ENCODE measurements at places on chromosomes 16 and 17.

DNA sequence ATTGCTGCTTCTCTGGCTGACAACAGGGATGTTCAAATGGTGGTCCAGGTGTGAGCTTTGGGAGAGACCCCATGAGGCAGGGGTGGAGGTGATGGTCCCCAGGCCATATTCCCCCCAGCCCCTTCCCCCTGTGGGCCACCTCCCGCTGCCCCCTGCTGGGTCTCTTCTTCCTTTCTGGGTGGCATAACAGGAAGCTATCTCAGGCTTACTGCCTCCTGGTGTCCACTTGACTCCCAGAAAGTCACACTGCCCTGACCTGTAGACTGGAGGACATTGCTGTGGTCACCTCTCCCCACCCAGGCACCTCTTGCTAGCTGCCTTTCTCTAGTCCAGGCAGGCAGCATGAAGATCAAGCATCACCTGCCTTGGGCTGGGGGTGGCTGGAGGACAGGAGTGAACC is 46.4 kb upstream of the PLCG2 start:
- DNase-seq: no peak

DNA sequence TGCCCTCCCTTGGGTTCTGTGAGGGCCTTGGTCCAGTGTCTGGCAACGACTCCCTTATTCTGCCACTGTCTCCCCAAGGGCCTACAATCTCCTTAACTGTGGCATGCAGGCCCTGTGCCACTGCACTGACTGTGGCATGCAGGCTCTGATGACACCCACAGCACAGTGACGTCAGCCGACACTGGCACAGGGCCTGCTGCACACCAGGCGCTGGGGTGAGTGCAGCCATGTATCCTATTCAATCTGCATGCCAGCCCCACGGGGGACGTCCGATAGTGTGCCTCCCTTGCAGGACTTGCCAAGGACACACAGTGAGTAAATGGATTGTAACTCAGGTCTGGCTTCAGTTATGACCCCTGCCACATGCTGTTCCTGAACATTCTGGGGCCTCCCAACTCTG is 39.8 kb upstream of the RASD1 start:
- DNase-seq: no peak

DNA sequence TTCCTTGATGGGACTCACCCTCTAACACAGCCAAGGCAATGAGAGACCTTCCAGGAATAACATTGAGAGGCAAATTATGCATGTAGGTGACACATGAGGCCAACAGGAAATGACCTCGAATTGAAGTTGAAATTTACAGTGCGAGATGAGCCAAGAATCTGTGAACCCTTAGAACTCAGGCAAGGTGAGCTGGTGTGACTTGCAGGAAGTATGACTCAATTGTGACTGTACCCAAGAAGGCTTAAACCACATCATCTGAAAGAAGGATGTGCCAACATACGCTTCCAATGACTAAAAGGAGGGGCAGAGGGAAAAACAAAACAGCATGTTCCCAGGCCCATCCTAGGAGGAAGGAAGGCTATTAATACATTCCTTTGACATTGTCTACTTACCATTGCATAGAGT is 44.8 kb downstream of the PITPNC1 start:
- DNase-seq: peak; percentile 39

- DNase-seq: no peak
Observed at GRCh38 chr16:66091471-66091891, 275.0 kb upstream of the CDH5 start.

GRCh38 chr17:44915862-44916780 is 821 bp upstream of the GFAP start:
- no peak for DNase-seq

- no peak for DNase-seq
Observed at GRCh38 chr17:79085921-79086551, 11.4 kb downstream of the ENGASE start.

DNA sequence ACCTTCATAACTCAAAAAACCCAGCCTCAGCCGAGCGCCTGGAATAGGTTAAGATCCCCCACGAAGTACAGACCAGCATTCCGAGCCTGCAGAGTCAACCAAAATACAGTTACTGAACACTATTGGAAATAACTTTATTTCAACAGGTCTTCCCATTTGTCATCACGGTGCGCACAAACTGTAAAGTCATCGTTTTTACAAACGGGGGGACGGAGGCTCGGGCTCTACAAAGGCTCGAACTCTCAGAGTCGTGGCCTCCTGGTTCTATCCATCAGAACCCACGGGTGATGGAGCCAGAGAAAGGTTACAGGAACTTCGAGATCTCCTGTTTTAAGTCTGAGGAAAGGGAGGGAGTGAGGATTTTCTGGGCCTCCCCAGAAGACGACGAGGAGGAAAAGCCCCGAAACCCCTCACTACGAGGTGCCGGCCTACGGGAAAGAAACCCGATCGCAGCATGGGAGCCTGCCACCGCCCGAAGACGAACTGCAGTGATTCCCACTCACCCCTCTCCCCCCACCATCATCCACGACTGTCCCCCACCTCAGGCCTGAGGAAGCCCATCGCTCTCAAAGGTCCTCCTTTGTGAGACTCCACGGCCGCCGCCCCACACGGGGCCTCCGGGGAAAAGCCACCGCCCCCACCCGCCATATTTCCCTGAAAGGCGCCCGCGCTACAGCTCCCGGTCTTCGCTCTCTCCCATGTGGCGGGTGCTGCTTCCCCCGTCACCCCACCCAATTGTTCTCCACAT is 917 bp downstream of the YWHAE start:
- no peak for DNase-seq

- no peak for DNase-seq
Observed at GRCh38 chr16:5633845-5634440, 536.3 kb upstream of the EEF2KMT start.

DNA sequence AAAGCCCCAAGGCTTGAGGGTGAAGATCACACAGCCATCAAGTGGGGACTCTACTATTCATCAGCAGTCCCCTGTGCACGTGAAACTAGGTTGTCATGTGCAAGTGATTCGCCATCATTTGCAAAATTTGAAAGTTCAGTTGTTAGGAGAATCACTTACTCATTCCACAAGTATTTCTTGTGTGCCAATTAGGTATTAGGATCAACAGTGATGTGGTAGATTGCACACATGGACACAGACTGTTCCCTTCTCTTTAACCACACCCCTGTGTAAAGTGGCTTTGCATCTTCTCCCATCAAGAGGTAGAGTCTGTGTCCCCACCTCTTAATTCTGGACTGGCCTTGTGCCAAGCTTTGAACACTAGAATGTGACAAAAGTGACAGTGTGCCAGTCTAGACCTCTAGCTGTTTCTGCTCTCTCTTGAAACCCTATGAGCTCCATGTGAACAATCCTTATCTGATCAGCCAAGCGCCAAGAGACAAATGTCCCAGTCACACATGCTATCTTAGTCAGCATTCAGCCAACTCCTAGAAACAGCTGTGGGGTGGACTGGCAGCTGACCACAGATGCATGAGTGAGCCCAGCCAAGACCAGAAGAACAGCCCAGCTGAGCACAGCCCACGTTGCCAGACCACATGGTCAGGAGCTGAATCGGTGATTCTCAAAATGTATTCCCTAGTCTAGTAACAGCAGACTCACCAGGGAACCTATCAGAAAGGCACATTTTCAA is 31.5 kb upstream of the SHISA9 start:
- DNase-seq: no peak

DNA sequence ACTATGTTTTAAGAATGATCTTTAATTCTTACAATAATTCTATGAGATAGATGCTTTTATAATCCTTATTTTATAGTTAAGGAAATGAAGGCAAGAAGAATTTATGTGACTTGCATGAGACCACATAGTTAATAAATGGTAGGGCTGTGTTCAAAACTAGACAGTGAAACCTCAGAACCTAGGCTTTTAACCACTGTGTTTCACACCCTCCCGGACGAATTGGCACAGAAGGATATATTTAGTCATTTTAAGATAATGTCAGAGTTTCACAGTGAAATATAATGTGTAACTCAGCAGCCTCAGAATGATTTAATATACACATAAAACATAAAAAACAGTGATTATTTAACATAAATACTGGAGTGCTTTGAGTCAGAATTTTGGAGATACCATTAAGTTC is 57.0 kb downstream of the NSRP1 start:
- no peak for DNase-seq

DNA sequence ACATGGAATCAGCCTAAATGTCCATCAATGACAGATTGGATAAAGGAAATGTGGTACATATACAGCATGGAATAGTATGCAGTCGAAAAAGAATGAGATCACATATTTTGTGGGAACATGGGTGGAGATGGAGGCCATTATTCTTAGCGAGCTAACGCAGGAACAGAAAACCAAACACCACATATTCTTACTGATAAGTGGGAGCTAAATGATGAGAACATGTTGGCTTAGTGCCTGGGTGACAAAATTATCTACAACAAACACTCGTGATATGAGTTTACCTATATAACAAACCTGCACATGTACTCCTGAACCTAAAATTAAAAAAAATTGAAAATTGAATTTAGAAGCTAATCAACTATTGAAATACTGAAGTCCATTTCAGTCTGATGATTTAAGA is 6.1 kb downstream of the ANKS4B start:
- DNase-seq: no peak

DNA sequence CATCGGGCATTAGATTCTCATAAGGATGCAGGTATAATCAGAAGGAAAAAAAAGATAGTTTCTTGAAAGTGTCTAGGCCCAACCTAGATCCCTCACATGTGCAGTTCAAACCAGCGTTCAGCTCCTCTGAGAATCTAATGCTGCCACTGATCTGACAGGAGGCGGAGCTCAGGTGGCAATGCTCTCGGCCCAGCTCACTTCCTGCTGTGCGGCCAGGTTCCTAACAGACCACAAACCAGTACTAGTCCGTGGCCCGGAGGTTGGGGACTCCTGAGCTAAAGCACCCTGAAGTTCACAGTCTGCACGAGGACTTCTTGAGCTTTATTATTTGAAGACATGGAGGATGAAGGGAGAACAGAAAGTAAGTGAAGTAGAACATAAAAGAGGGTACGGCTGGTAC is 16.8 kb downstream of the SMCR8 start:
- DNase-seq: no peak

GRCh38 chr16:71846431-71846830 is 655 bp downstream of the ATXN1L start:
- no peak for DNase-seq

DNA sequence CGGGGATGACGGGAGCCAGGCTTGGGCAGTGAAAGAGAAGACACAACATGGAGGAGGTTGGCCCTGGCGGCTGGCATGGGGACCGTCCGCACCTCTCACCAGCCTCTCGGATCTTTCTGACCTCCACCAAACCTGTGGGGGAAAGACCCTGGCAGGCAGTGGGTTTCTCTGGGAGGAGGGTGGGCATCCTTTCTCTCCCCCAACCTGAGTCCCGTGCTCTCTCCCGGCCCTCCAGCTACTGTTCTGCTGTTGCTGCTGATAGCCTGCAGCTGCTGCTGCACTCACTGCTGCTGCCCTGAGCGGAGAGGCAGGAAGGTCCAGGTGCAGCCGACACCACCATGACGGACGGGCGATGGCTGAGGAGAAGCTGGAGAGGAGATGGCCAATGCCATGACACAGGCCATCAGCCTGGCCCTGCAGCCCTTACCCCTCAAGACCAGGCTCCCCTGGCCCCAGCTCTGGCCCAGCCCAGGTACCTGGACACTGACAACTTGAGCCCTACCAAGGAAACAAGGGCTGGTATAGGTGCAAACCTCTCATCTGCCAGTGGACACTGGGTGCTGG is 7.4 kb downstream of the SMIM5 start:
- DNase-seq: no peak

- no peak for DNase-seq
Observed at GRCh38 chr16:78764478-78764877, 665.0 kb downstream of the WWOX start.

DNA sequence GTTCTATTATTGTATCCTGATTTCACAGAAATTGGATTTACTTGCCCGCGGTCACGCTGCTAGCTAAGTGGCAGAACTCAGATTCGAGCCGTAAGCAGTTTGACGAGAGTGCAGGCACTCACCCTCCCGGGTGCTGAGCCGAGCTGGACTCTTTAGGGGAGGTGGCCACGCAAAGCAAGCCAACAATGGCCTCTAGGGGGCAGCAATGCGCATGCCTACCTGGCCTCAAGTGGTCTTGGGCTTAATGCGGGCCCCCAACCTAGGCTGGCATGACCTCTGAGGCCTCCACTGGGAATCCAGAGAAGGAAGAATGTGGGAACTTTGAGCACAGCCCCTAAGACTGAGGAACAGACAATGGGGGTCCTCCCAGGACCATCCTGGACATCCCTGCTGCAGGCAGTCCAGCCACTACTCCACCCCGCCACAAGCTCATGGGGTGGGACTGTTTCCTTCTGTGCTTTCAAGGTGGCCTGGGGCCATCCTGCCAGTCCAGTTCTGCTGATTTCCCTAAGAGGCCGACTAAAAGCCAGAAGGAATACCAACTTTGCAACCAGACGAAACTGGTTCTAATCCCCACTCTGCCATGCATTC is 276.5 kb downstream of the XYLT1 start:
- peak; percentile 48 for DNase-seq

- DNase-seq: no peak
Observed at GRCh38 chr16:19112099-19112407, 1.7 kb upstream of the ITPRIPL2 start.

DNA sequence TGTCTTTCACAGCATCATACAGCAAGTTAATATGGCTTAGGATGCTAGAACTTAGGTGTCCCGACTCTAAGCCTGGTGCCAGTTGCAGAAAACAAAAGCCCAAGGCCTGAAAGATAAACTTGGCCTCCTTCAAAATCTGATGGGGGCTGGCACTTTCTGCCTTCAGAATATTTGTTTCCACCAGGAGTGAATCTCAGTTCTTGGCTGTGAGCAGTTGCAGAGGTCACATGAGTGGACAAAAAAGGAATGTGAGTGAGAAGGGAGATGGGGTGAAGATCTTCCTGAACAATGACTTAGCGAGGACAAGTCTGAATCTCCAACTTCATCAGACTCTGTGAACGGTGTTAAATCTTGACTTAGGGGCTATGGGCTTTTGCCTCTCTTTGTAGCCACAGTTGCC is 46.6 kb downstream of the HOXB1 start:
- DNase-seq: no peak

DNA sequence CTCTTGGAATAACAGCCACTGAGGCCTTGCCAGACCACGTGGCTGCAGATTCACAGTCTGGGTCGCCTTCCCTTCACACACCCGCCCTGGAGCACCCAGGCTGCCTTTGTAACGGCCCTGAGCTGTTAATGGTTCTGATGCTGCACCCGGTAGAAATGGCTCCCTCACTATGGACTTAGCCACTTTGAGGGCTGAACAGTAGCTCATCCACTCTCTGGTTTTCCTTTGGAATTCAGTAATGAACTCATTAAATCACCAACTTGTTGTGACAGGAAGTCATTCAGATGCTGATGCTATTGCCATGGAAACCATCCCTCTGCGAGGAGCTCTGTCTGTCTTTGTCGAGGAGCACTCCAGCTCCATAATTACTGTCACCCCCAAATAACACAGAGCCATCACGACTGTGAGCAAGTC is 59.2 kb downstream of the CDK5R1 start:
- no peak for DNase-seq

DNA sequence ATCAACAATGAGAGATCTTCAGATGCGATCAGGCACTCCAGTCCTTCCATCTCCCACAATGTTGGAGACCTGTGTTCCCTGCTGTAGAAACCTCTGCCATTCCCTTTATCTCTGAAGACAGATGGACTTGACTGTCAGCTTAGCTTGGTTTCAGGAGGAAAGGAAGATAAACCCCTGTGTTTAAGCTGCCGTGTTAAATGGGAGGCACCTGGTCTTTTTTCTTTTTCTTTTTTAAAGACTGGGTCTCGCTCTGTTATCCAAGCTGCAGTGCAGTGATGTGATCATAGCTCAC is 63.1 kb downstream of the USP22 start:
- no peak for DNase-seq

- no peak for DNase-seq
Observed at GRCh38 chr16:84410361-84411138, 42.2 kb downstream of the ATP2C2 start.
